ENCODE measurements at places on chromosomes 6 and 20.

DNA sequence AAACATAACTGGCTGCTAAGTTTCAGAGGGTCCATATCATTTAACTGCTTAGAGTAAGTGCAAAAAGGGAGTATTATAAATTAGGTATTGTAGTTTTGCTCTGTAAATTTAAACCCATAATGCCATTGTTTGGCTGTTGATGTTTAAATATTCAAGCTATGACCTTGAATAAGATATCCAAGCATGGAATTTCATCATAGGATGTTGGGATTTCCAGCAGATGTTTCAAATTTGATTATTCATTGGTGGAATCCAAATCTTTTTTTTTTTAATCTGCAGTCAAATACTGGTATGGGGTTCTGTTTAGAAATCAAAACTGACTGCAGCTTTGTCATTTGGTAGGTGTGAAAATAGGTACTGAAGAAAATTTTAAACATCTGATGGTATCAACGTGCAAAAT is 161.0 kb downstream of the KHDC1L start:
- no peak for DNase-seq

GRCh38 chr6:14074476-14075094 is 43.0 kb upstream of the CD83 start:
- DNase-seq = no peak

DNA sequence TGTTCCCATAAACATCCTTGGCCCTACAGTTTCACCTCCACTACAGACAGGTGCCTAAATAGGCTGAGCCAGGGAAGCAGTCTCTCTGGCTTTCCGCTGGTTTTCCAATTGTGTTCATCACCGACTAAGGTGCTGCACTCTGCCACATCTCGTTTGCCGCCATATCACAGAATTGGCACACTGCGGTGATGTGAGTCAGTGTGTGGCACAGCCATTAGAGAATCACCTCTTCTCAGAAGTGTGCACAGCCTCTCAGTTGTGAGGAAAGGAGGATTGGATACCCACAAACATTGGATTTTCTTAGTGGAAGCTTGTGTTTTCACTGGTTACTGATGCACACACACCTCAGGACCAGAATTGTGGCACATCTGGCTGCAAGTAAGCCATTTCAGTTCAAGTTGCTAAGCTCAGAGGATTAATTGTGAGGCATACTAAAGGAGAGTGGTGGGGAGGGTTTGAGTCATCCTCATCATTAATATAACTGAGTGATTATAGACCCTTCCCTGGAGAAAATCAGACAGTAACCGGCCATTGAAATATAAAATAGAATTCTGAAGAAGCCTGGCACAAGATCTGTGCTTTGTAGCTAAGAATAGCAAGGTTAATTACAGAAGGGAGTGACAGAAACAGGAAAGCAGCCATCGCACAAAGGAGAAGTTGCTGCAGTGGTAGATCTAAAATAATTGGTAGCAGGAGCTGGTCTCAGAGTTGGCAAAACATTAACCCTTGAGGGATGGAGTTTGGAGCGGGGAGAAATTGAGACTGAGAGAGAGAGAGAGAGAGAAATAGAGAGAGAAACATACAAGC is 506.9 kb downstream of the LMBRD1 start:
- DNase-seq = no peak

DNA sequence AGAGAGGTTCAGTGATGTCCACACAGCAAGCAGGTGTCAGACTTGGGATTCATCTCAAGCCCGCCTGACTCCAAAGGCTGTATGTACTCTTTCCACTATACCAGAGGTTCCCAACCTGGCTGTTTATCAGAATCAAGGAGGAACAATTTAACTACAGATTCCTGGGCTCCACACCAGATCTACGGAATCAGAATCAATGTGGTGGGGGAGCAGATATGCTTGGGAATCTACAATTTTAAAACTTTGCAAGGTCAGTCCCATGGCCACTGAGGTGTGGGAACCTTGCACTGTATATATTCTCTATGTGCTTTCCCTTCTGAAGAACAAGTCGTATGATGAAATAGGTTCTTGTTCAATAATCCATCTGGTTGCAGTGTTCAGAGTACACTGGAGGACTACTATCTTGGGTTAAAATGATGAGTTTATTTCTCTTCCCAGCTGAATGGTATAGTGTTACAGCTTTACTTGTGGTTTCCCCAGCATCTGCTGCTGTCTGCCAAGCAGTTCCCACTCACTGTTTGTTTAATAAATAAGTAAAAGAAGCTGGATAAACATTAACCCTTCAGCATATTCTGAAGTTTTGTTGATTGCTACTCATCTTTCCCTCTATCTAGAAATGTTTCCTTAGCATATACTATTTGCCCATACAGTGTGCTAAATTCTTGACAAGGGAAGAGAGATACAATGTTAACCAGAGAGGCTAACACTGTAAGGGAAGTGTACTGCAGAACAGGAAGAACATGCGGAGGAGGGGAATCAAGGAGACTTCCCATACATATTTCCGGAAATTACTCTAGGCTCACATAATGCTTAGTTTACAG is 9.9 kb downstream of the TTI1 start:
- DNase-seq = no peak
